ENCODE measurements at places on chromosomes 7 and 10.

GRCh38 chr7:36191292-36191920 lies 38.4 kb downstream of the EEPD1 start:
- DNase-seq, result no peak

DNA sequence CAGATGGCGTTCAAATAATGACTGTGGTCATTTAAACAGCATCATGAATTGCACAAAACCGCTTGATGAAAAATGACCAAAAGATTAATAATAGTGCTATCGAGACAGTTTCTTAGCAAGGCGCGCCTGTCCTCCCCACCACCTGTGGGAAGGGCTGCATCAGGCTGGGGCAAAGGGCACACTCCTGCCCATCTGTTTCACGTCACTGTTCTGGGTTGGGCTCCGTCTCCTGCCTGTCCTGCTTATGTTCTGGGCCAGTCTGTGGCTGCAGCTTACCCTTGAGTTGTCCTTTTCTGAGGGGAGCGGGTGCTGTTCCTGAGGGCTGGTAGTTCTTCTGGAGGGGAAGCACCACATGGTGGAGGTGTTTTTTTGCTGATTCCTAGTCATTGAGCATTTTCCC lies 13.3 kb downstream of the RBM17 start:
- no peak for DNase-seq

DNA sequence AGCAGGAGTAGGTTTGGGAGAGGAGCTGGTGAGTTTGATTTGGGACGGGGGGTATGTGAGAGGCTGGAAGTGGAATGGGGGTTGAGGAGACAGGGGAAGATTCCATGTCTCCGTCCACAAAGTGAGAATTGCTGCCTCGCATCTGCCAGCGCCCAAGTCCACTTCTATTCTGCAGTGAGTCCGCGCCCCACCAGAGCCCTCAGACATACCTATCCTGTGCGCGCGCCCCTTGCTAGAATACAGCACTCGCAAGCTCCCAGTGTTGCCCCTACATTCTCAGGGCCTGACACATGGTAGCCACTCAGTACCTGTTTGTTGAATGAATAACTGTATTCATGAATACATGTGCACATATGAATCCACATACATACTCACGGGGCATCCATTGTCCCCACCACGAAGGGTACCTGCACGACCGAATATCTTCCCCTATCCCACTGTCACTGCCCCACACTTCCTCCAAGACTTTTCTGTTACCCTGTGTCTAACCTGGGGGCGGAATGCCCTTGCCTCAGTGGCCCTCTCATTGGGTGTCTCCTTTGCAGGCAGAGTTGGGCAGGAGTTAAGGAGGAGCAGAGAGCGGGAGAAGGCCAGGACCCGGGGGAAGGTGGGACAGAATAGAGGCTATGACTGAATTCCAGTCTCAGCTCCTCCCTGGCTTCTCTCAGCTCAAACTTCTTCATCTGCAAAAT lies 19.9 kb downstream of the POLL start:
- no peak for DNase-seq

DNA sequence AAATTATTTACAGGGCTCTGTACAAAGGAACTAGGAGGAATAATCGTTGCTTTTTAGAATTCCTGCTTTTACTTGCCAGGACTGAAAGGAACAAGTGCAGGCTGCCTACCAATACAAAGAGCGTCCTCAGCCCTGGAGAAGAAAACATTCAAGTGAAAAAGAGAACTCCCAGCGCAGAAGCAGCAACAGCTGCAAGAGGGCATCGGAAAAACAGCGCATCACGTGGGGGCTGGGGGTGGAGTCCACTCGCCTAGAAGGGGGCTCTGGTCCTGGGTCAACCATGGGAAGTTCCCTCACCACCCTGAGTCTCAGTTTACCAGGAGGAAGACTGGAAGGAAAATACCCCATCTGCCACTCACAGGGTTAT lies 385 bp upstream of the C10orf90 start:
- DNase-seq, result no peak

GRCh38 chr10:70905071-70906021 lies 17.0 kb upstream of the PCBD1 start:
- DNase-seq, result no peak

- peak; percentile 72 for DNase-seq
Observed at GRCh38 chr10:22475651-22476600, 130.6 kb downstream of the SPAG6 start.

DNA sequence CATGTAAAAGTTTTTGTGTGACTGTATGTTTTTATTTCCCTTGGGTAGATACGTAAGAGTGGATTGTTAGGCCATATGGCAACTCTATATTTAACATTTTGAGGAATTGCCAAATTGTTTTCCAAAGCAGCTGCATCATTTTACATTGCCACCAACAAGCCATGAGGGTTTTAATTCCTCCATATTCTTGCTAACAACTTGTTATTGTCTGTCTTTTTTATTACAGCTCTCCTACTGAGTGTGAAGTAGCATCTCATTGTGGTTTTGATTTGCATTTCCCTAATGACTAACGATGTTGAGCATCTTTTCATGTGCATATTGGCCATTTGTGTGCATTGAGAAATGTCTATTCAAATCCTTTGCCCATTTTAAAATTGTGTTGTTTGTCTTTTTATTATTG lies 94.9 kb downstream of the CARD11 start:
- no peak for DNase-seq

DNA sequence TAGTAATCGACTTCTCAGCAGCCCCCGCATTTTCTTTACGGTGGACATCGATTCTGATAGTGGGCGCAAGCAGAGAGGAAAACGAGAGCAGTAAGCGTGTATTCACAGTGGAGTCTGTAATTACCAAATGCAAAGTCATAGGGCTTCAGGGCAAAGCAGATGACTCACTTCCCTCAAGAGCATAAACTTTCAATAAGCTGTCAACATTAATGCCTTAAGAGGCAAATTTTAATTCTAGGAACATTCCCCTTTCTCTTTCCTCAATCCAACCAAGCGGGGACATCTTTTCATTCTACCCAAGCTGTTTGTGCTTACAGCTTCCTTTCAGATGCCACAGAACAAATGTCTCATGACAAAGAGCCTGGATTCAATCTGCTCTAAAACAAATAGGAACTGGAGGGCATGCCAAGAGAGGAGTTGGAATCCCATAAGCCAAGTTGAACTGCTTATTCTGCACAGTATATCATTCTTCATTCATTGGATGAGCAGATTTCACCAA lies 48.6 kb downstream of the MALSU1 start:
- DNase-seq, result no peak

DNA sequence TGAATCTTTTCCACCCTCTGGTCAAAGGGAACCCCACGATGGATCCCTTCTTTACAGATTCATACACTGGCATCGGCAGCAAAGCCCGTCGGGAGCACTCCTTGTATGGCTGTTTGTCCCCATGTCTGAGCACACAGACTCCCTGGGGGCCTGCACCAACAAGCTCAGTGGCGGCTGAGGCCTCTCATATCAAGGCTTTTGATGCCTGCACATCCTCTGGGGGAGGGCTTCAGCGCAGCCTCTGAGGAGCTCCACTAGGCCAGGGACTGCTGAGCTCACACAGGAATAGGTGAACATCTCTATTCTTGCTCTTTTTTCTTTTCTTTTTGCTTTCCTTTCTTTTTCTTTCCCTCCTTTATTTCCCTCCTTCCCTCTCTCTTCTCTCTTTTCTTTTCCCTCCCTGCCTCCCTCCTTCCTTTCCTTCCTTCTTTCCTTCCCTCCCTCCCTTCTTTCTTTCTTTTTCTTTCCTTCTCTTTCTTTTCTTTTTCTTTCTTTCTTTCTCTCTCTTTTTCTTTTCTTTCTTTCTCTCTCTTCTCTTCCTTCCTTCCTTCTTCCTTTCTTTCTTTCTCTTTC lies 174.6 kb downstream of the CCDC3 start:
- no peak for DNase-seq

- no peak for DNase-seq
Observed at GRCh38 chr10:49486738-49487137, 52.2 kb downstream of the ERCC6 start.

- DNase-seq, result no peak
Observed at GRCh38 chr10:35896001-35896400, 253.9 kb upstream of the FZD8 start.

DNA sequence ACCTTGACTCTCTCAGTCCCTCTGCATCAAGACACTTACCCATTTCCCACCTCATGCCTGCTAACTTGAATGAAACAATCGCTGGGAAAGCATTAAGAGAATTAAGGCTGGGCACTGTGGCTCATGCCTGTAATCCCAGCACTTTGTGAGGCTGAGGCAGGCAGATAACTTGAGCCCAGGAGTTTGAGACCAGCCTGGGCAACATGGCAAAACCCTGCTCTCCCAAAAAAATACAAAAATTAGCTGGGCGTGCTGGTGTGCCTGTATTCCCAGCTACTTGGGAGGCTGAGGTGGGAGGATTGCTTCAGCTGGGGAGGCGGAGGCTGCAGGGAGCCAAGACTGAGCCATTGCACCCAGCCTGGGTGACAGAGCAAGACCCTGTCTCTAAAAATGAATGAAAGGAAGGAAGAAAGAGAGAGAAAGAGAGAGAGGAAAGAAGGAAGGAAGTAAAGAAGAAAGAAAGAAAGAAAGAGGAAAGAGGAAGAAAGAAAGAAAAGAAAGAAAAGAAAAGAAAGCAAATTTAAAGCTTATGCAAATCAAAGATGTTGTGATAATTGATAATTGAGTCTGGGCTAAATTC lies 646 bp downstream of the SERPINE1 start:
- DNase-seq, result no peak

GRCh38 chr10:111837985-111838384 lies 345.6 kb downstream of the GPAM start:
- DNase-seq, result no peak

- no peak for DNase-seq
Observed at GRCh38 chr10:121531830-121532178, 66.4 kb downstream of the FGFR2 start.

- no peak for DNase-seq
Observed at GRCh38 chr7:101826081-101826835, 8.8 kb downstream of the CUX1 start.

- no peak for DNase-seq
Observed at GRCh38 chr7:143447466-143447865, 4.2 kb downstream of the TAS2R60 start.

DNA sequence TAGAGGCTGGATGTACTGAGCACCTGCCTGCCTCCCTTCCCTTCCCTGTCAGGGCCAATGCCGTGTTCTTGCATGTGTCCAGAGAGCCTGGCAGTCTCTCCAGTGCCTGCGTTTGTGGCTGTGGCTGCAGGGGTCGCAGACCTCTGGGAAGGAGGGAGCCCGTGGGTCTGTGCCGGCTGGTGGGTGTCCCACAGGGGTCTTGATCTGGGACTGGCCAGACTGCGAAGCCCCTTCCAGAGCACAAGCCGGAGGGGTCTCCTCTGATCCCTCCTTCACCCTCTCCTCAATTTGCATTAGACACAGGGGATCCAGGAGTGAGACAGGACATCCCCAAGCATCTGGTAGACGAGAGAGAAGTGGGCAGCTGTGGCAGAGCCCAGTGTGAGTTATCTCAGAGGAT lies 199.2 kb downstream of the ADARB2 start:
- DNase-seq, result no peak

DNA sequence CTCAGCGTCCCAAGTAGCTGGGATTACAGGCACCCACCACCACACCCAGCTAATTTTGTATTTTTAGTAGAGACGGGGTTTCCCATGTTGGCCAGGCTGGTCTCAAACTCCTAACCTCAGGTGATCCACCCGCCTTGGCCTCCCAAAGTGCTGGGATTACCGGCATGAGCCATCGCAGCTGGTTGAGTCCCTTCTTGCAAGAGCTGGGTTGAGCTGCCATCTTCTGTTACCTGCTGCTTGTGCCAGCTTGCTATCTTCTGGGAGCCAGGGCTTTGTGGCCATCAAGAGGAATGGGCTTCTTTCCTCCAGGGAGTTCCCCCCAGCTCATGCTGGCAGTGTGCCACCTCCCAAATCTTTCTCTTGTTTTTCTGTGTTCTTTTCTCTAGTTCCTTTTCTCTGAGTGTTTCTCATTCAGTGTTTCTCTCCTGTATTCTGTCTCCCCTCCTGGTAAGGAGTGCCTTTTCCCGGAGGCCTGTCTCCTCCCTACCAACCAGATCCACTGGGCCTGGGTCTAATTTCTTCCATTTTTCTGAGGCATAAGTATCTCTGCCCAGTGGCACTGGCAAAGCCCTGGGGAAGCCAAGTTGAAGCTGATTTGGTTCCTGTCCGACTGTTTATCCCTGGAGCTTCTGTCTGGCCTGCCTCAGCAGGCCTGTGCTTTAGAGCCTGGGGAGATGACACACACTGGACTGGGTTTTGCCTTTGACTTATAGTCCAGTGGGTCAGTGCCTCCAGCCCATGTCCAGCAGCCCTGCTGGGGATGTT lies 3.7 kb downstream of the DBNL start:
- DNase-seq, result no peak

- DNase-seq, result no peak
Observed at GRCh38 chr7:17369691-17370426, 71.4 kb downstream of the AHR start.

DNA sequence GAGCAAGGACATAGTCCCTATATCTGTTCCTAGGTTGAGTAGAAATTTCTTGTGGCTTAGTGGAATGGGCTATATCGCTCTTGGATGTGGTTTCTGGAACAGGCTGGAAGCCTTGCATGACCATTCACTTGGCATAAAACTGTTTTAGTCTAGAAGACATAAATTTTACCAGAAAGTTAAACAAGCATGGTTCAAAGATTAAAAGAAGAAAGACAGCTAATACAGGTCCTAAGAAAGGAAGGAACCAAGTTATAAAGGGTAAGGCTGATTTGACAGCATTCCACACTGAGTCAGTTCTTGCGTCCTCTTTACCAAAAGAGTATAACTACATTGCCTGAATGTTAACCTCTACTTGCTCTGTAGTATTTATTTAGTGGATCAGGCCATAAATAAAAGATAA lies 724.2 kb downstream of the SORCS1 start:
- no peak for DNase-seq

DNA sequence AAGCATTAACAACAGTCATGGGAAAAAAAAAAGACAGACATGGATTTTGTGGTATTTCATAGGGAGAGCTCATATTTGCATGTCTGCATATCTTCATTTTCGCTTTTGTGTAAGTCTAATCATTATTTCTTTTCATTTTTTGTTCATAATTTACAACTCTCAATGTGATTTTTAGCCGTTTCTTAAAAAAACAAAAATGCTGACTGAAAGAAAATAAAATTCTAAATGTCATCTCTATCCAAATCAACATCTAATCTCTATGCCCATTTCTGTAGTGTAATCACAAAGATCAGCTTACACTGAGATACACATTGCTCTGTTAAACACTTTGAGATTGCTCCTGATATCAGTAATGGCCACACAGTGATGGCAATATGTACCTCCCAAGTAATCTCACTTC lies 29.2 kb downstream of the CHRM2 start:
- DNase-seq, result no peak

DNA sequence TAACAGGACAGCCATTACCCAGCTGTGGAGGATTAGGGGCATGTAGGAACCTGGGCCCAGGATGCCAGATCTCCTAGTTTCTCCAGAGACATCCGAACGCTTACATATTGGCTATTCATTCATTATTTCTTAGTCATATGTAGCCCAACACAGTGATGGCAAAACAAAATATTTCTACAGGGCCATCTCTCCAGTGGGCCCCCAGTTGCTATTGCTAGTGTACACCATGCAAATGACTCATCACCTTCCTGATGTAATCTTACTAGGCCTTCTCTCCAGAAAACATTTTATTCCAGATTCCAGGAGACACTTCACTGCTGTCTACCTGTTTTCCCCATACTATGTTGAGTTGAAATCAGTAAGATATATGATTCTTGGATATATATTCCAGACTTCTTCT lies 201.7 kb downstream of the PLXDC2 start:
- no peak for DNase-seq
